GM13976 (cell line): ENCODE measurements at places on chromosomes 11 and 22.

DNA sequence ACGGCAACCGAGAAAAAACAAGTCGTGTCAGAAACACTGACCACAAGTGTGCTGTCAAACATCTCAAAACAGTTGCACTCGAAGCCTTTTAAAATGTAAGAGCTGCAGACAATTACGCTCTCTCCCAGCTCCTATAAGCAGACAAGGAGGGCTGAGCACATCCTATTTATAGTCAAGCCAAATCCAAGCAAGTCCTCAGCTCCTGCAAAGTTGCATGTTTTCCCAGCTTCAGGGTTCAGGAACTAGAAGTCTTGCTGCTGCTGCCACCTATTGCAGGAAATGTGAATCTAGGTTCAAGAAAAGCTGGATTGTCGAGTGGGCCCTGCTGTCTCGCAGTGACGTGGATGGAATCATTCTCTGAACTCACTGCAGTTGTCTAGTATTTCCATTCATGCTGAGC lies 15.5 kb downstream of the EFCAB6 start:
- no peak for DNase-seq

DNA sequence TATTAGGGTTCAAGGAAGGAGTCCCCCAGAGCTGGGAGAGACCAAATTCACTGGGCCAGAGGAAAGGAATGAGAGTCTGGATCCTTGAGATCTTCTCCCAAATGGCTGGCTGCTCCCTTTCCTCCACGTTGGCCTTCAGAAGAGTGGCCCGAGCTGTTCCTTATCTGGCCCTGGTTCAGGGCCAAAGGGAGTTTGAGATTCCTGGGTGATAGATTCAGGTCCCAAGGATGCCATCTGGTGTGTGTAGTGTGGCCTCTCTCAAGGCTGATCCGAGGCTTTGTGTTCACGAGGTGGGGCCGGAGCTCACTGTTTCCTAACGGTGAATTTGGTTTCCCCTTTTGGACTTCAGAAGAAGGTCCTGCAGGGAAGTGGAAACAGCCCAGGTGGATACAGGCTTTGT lies 17.4 kb upstream of the ABCC8 start:
- no peak for DNase-seq

DNA sequence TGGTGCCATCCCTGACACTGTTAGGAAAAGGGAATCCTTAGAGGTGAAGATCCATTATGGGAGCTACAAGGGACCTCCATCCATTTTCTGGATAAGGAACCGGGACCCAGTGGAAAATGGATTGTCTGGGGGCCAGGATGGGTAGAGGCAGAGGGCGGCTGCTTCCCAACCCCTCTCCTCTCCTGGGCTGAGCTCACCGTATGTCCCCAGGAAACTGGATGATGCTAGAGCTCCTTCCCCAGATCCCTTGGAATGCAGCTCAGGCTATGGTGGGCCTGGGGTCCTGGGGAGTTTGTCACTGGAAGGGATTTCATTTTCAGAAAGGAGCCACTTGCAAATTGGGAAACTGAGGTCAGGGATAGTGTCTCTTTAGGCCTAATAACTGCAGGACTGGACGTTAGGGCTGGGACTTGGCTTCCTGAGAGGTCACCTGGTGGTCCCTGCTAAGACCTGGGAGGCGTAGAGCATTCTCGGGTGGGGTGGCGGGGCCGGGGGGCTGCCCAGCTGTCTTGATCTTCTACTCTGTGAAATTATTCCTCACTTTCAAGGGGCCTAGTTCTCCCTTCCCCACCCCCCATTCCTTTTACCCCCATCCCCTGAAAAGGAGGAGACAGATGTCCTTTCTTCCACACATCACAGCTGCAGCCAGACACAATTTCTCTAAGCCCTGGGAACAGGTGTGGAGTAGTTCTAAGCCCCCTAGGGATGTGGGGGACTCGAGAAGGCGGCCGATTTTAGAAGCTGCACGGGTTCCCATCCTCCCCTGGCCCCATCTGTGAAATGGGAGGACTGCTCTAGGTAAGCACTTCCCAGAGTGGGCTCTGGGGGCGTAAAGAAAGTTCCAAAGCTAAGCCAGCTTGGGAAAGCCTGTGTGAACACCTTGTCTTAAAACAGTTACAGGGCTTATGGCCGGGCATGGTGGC lies 99.8 kb downstream of the PKNOX2 start:
- DNase-seq: no peak

GRCh38 chr22:38081941-38082828 lies 1.8 kb downstream of the SLC16A8 start:
- DNase-seq: peak; percentile 74

DNA sequence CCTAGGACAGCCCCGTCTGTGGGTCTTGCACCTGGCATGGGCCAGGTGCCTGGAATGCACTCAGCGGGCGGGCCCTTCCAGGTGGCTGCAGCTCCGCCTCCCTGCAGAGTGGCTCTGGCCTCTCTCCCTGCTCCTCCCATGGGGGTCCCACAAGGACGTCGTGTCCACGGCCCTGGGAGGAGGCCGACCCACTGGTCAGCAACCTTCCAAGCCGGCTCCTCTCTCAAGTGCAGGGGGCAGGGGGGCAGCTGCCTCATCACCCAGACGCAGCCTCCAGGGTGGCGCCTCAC lies 41.9 kb downstream of the CERK start:
- no peak for DNase-seq

GRCh38 chr22:45883811-45884170 lies 93.2 kb downstream of the WNT7B start:
- no peak for DNase-seq

GRCh38 chr11:1330473-1330872 lies 21.0 kb upstream of the TOLLIP start:
- no peak for DNase-seq
